ENCODE measurements at places on chromosomes 2 and 18.
A peak's percentile ranks its signal among the peaks of the same experiment; 100 is the strongest.

- H3K27ac ChIP-seq: peak within 1 kb of the TSS; percentile 11
- peaks cover 2% of the 10 kb centered on the region for H3K27me3 ChIP-seq
- DNase-seq: peak; percentile 68
- no peaks in the 10 kb centered on the region for H3K36me3 ChIP-seq
These were observed at the start of gene DYSF for GRCh38 chr2:71453404-71454220. DYSF (plus strand) TSS chr2:71453561.

DNA sequence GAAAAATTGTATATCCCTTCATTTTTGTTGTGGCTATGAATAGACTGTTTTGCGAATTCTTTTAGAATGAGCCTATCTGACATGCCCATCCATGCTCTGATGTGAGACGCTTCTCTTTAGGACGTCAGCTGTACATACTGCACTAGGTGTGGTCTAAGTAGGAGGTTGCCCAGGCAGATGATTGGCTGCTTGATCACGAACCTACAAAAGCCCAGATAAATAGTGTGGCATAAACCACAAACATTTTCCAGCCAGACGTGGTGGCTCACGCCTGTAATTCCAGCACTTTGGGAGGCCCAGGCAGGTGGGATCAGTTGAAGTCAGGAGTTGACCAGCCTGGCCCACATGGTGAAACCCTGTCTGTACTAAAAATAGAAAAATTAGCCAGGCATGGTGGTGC is 251.8 kb downstream of the AGAP1 start:
- no peak overlapping the region for H3K4me3 ChIP-seq
- no peaks in the 10 kb centered on the region for H3K36me3 ChIP-seq
- no peaks in the 10 kb centered on the region for H3K4me1 ChIP-seq
- H3K27ac ChIP-seq: no peak overlapping the region
- H3K27me3 ChIP-seq: no peaks in the 10 kb centered on the region

GRCh38 chr18:23067236-23067635 is 68.0 kb upstream of the CABLES1 start:
- H3K4me3 ChIP-seq: no peak overlapping the region
- H3K4me1 ChIP-seq: no peaks in the 10 kb centered on the region
- DNase-seq: no peak
- no peak overlapping the region for H3K27ac ChIP-seq
- H3K36me3 ChIP-seq: no peaks in the 10 kb centered on the region
- no peaks in the 10 kb centered on the region for H3K27me3 ChIP-seq

GRCh38 chr2:216607277-216607560 is 26.0 kb upstream of the IGFBP2 start:
- H3K4me3 ChIP-seq: no peak overlapping the region
- no peaks in the 10 kb centered on the region for H3K36me3 ChIP-seq
- no peak overlapping the region for H3K27ac ChIP-seq
- H3K27me3 ChIP-seq: no peaks in the 10 kb centered on the region
- no peak for DNase-seq
- H3K4me1 ChIP-seq: no peaks in the 10 kb centered on the region

- DNase-seq: no peak
- H3K27me3 ChIP-seq: no peaks in the 10 kb centered on the region
- H3K27ac ChIP-seq: no peak overlapping the region
- no peaks in the 10 kb centered on the region for H3K4me1 ChIP-seq
These were observed 34.1 kb upstream of the UBE2F start for GRCh38 chr2:237932731-237933131.

GRCh38 chr2:120538691-120539423 is 192.9 kb downstream of the INHBB start:
- no peak for DNase-seq
- H3K36me3 ChIP-seq: no peaks in the 10 kb centered on the region

All from kidney (tissue), 22 donors.